ENCODE measurements at places on chromosomes 5 and 9. TPM values are rescaled to one million over a fixed set of nuclear protein-coding genes. Genes with fewer than 3 reads are reported as not detected.

GPX3 gene
- 1,360 TPM for polyA plus RNA-seq

SPATA31D4 gene
- not detected for polyA plus RNA-seq

NR2F1 gene
- polyA plus RNA-seq: 199 TPM

TLX3 gene
- not detected for polyA plus RNA-seq

SPINK13 gene
- polyA plus RNA-seq: 0.81 TPM

CDX1 gene
- 0.89 TPM for polyA plus RNA-seq

C9orf153 gene
- 0.13 TPM for polyA plus RNA-seq

OGN gene
- 65.2 TPM for polyA plus RNA-seq

FBP1 gene
- polyA plus RNA-seq: 55.0 TPM

OBP2B gene
- 0.14 TPM for polyA plus RNA-seq

CNTFR gene
- polyA plus RNA-seq: 45.5 TPM

ANKRD55 gene
- polyA plus RNA-seq: 1.3 TPM

GZMA gene
- 0.96 TPM for polyA plus RNA-seq

EPB41L4B gene
- 10.9 TPM for polyA plus RNA-seq

CCDC112 gene
- polyA plus RNA-seq: 19.8 TPM

AK3 gene
- polyA plus RNA-seq: 114 TPM

TMEM8B gene
- 36.2 TPM for polyA plus RNA-seq

PRELID2 gene
- 7.4 TPM for polyA plus RNA-seq

FRMPD1 gene
- 1.9 TPM for polyA plus RNA-seq

PIP5K1B gene
- polyA plus RNA-seq: 6.0 TPM

TXNDC8 gene
- not detected for polyA plus RNA-seq

LMNB1 gene
- 142 TPM for polyA plus RNA-seq

NTNG2 gene
- polyA plus RNA-seq: 0.34 TPM

FSD1L gene
- 8.0 TPM for polyA plus RNA-seq

PCDHA1 gene
- polyA plus RNA-seq: 0.15 TPM

IFNA21 gene
- polyA plus RNA-seq: not detected

ANKRD20A1 gene
- polyA plus RNA-seq: 5.1 TPM

OR1J2 gene
- not detected for polyA plus RNA-seq

PCDHGB1 gene
- polyA plus RNA-seq: 1.7 TPM

SLC34A3 gene
- polyA plus RNA-seq: 12.1 TPM

LRRC14B gene
- polyA plus RNA-seq: 0.10 TPM

FBXL7 gene
- 26.1 TPM for polyA plus RNA-seq

DBH gene
- polyA plus RNA-seq: 1.7 TPM

DND1 gene
- 0.58 TPM for polyA plus RNA-seq

SPINK7 gene
- polyA plus RNA-seq: 0.37 TPM

GABRB2 gene
- polyA plus RNA-seq: 2.0 TPM

PCDHA7 gene
- 0.34 TPM for polyA plus RNA-seq

ECSCR gene
- polyA plus RNA-seq: 21.7 TPM

TRAF1 gene
- polyA plus RNA-seq: 6.4 TPM

FAM151B gene
- polyA plus RNA-seq: 5.0 TPM

IL3 gene
- polyA plus RNA-seq: not detected

HAVCR2 gene
- polyA plus RNA-seq: 11.5 TPM

NPR3 gene
- 20.2 TPM for polyA plus RNA-seq

FOXD4L5 gene
- 0.39 TPM for polyA plus RNA-seq

TTC23L gene
- 2.6 TPM for polyA plus RNA-seq

SLC6A19 gene
- polyA plus RNA-seq: 50.8 TPM

PPP2R2B gene
- polyA plus RNA-seq: 14.7 TPM

IFNA6 gene
- not detected for polyA plus RNA-seq

RETREG1 gene
- polyA plus RNA-seq: 37.2 TPM

GARIN3 gene
- not detected for polyA plus RNA-seq

PCDHGA9 gene
- 4.8 TPM for polyA plus RNA-seq

RAI14 gene
- polyA plus RNA-seq: 87.9 TPM

IRGM gene
- polyA plus RNA-seq: 0.39 TPM

PRKAA1 gene
- 79.3 TPM for polyA plus RNA-seq

LHFPL2 gene
- 44.7 TPM for polyA plus RNA-seq

MTRR gene
- 59.5 TPM for polyA plus RNA-seq

TMC1 gene
- polyA plus RNA-seq: 0.99 TPM

DYNC2I2 gene
- polyA plus RNA-seq: 86.0 TPM

INSYN2B gene
- 2.1 TPM for polyA plus RNA-seq
